Naive thymus-derived CD4-positive, alpha-beta T cell (primary cell): ENCODE measurements at places on chromosomes 3 and 15. TPM values are rescaled to one million over a fixed set of nuclear protein-coding genes. Genes with fewer than 3 reads are reported as not detected.

RFT1 gene
- total RNA-seq = 21.8 TPM

ATXN7 gene
- 72.2 and 79.0 TPM in 2 replicates for total RNA-seq

GRCh38 chr3:138197524-138197923 lies 10.4 kb downstream of the ARMC8 start:
- no peak for DNase-seq

GRCh38 chr3:112121577-112122547 lies 11.2 kb downstream of the GCSAM start:
- DNase-seq = no peak

GRCh38 chr3:193944518-193944884 lies 191.4 kb upstream of the HES1 start:
- DNase-seq = no peak

DNA sequence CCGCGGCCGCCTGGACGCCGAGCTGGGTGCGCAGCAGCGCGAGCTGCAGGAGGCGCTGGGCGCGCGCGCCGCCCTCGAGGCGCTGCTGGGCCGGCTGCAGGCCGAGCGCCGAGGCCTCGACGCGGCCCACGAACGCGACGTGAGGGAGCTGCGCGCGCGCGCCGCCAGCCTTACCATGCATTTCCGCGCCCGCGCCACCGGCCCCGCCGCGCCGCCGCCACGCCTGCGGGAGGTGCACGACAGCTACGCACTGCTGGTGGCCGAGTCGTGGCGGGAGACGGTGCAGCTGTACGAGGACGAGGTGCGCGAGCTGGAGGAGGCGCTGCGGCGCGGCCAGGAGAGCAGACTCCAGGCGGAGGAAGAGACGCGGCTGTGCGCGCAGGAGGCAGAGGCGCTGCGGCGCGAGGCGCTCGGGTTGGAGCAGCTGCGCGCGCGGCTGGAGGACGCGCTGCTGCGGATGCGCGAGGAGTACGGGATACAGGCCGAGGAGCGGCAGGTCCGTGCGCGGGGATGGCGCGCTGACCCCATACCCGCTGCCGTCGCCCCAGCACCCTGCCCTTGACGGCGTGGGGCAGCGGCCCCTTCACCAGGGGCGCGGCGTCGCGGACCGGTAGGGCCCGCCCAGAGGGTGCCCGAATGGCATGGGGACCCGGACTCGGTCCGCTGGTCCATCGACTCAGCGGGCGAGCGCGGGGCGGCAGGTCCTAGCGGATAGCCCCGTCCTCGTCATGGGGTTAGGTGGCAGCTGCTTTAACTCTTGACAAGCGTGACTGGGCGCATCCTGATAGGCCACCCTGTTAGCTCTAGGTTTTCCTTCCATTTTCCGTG lies 848 bp downstream of the SYNM start:
- peak; percentile 14 for DNase-seq

GRCh38 chr3:192038726-192039125 lies 577.8 kb downstream of the PYDC2 start:
- no peak for DNase-seq

DNA sequence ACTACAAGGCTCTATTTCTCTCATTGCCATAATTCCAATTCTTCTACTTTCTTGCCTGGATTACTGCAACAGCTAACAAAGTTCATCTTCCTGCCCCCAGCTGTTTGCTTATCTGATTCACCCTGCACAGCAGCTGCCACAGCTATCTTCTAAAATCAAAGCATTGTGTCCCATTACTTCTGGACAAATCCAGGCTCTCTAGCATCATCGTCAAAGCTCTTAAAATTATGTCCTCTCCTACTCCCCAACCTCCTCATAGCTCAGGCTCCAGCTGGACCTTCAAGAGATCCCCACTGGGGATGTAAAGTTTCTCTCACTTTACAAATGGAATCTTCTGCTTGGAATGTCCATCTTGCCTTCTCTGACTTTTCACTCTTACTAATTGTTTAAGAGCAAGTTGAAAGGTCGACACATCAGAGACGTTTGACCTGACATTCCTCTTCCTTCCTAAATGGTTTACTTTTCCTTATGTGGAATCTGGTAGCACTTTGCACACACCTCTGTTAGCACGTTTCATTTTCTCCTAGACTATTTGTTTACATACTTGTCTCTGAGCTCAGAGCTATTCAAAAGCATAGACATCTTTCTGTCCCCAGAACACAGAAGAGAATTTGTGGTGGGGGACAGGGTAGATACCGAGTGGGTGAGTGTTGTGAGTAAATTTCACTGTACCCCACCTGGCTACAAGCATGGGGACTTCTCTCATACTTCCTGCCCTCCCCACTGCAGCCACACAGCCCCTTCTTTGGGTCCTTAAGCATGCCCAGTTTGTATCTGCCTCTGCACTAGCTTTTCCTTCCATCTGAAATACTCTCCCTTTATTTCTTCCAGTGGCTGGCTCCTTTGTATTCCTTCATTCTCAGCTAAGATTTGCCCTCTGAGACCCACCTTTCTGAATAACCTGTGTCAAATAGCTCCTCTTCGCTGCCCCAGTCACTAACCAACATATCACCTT lies 77.9 kb downstream of the SERPINI1 start:
- no peak for DNase-seq

GRCh38 chr15:74642348-74642733 lies 26.7 kb downstream of the CLK3 start:
- no peak for DNase-seq

DNA sequence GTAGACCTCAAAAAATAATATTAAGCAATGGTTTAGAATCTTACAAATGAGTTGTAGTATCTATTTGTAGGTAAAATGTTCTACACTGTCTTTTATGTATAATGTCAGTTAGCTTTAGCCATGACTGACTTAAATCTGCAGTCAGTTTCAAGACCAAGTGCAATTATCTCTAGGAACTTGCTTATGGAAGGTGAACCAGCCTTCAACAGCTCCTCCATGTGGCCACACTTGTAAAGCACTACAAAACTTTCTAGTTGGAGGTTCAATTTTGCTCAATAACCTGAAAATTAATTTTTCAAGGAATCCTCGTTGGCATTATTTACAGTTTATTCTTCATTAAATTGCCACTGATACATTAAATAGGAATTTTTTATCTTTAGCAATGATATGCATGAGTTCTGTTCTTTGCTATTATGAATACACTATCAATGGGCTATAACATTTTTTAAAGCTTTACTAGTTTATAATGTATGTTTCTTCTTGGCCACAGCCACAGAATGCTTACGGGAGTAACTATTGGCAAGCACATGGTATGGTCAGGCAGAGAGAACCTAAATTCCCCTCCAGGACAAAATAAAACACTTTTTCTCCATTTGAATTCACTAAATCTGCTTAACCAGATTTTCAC lies 315.3 kb upstream of the UBE2E2 start:
- no peak for DNase-seq

DNA sequence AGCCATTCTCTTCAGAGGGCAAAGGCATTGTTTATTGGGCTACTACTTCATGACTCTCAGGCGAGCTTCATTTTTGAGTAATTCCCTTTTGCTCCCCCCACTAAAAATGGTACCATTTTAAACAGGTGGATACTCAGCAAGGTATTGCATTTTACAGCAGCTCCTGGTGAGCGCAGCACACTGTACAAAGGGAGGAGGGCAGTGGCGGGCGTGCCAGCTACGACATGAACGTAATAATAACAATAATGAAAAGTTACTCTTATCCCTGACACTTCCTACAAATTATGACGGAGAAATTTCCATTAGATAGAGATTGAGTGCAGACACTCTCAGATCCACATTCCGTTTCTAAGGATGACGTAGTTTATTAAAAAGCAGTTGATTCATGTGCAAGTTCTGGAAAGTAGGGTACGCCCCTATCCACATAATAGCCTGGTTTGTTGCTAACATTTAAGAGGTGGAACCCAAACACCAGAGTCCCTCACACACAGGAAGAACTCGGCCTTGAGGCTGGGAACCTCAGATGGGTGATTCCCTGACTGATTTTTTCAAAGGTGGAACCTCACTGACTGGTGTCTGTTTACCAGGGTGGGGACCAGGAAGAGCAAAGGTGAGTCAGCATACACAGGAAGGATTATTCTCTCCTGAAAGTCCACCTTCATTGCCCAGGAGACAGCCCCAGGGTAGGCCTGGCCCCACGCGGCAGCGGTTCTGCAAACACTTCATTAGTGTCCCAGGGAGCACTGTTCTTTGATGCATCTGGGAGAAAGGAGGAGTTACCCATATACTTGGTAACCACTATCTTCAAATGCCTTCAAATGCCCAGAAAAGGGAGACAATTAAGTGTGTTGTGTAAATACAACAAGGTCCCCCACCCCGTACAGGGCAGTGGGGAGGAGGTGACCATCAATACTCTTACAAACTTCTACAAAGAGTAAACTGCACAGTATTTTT lies 69.9 kb downstream of the LDHAL6B start:
- no peak for DNase-seq

GRCh38 chr3:10549617-10550230 lies 44.3 kb upstream of the ATP2B2 start:
- DNase-seq = no peak

DNA sequence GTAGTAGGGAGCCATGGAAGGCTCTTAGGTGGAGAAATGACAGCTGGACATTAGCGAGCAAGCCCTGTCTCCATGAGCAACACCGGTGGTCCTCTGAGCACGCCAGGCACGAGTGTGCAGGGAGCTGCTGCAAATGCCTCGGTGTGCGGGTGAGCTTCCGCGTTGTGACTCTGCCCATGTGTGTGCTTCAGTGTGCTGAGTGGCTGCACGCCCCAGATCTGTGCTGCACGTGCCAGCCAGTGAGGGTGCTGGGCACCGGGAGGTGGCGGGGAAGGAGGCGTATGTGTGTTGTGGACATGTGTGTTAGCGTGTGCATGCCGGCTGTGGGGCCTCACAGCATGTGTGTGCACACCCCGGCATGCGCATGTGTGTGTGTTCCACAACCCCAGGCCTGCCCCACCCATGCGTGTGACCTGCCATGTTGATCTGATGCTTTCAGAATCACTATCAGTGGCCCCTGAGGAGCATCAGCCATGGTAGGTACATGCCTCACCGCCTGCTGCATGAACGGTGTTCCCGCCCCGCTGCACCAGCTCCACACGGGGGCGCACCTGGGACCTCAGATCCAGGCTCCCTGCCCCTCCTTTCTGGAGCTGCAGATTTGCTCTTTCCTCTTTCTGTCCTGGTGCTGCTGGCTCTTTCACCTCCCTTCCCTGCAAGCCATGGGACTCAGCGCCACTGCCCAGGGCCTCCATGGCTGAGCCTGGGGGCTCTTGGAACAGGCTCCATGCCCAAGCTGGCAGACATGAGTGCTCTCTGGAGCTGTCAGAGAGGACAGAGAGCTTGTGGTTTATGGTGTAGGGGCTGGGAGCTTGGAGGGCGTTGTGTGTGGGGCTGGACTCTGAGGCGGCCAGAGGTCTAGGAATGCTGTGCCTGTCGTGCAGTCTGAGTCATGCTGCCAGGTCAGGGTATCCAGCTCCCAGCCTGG lies 169.4 kb downstream of the TBC1D2B start:
- peak; percentile 23 for DNase-seq
